ENCODE measurements at places on chromosomes 3 and 15. TPM values are rescaled to one million over a fixed set of nuclear protein-coding genes. Genes with fewer than 3 reads are reported as not detected.

DNA sequence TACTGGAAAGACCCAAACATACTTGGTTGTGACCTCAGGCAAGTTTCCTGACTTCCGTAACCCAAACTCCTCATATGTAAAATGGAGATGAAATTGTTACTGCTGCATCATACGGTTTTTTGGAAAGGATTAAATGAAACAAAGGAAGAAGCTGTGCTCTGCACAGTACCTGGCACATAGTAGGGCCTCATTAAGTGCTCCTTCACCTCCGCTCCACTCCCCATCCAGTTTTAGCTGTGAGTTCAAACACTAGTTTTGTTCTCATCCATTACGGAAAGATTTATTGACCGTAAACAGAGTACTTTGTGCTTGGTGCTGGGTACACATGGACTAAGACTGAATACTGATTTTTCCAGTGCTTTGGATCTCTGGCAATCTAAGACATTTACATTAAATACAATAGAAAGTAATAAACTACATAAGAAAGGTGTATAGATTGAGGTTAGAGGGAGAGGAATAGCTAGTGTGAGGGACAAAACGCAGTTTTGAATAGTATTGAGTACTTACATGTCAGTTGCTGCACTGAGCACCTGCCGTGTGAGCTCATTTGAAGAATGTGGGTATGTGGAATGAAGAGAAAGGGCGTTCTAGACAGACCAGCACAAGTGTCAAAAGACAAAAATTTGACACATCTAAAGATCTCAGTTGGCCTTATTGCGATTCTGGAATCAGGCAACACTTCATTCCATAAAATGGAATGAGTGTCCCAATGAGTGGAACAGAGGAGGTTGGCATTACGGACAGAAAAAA is 594 bp upstream of the ICE2 start:
- peak overlapping the region; percentile 79 for H3K4me3 ChIP-seq
- H3K27me3 ChIP-seq: no peaks in the 10 kb centered on the region
- H3K4me1 ChIP-seq: peaks cover 30% of the 10 kb centered on the region
- H3K27ac ChIP-seq: peak overlapping the region; percentile 94

DLEC1 gene
- total RNA-seq: 0.35 TPM

DNA sequence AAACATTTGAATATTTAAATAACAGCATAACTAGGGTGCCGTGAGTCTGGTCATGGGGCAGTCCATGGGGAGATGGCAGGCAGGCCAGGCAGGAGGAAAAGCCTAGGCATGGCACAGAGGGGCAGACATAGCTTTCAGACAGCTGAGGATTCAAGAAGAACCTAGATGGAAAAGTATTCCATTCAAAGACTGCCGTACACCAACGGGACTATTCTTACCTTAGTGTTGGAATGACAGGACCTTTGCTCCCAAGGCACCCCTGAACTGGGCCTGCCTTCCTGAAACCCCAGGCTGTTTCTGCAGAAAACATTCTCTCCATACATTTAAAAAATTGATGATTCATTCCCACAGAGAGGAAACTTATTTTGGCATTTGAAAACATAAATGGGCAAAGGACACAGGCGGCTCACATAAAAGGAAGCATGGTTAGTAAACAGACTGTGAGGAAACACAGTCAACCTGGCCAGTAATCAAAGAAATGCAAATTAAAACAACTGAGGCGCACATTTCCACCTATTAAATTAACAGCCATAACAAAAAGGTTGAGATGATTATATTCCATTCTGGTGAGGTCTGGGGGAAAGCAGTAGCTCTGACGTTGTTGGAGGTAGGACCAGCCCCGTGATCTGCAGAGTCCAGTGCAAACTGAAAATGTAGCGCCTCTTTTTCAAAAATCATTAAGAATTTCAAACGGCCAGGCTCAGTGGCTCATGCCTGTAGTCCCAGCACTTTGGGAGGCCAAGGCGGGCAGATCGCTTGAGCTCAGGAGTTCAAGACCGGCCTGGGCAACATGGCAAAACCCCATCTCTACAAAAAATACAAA is 71.3 kb upstream of the SMAD3 start:
- H3K27me3 ChIP-seq: no peaks in the 10 kb centered on the region
- DNase-seq: no peak
- H3K27ac ChIP-seq: no peak overlapping the region
- no peaks in the 10 kb centered on the region for H3K4me1 ChIP-seq
- H3K4me3 ChIP-seq: no peak overlapping the region

ZBTB47 gene
- total RNA-seq: 92.4 TPM

TMEM212 gene
- not detected for total RNA-seq

DNA sequence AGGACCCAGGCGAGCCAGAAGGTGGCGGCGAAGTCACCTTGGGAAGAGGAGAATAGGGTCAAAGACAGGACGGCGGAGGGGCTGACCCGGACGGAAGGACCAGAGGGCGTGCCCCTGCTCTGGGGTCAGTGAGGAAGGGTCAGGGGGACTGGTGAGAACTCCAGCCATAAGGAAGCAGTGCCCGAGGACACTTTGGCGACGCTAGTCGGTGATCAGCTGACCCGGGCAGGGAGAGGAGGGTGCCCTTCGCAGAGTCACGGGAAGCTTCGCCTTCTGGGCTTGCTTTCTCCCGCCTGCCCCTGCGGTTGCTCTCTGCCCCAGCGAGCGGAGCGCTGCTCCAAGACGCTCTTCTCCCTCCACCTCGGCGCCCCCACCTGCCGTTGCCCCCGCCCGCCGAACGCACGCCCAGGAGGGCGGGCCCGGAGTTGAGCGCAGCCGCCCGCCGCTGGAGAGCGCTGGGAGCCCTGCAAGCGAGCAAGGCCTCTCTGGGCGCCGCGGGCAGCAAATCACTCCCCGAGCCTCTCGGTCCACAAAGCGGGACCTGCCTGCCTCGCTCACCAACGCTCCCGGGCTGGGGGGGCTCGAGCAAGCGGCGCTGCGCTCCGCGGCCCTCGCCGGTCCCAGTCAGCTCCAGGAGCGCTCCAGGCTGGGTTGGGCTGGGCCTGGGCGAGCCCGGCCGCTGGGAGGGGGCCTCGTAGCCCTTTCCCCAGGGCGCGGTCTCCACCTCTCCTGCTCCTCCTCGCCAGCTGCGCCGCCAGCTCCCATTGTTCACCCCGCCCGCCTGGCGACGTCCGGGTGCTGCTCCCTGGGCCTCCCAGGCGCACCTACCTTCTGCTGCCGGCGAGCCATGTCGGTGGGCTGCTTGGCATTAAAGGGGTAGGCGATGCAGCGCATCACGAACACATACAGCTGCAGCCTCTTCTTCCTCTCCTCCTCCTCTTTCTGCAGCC is 1.2 kb downstream of the CADPS start:
- DNase-seq: no peak
- H3K27ac ChIP-seq: peak overlapping the region; percentile 87
- peak overlapping the region; percentile 62 for H3K4me3 ChIP-seq
- H3K4me1 ChIP-seq: peaks cover 19% of the 10 kb centered on the region
- H3K27me3 ChIP-seq: no peaks in the 10 kb centered on the region
- H3K36me3 ChIP-seq: no peaks in the 10 kb centered on the region

- H3K36me3 ChIP-seq: no peaks in the 10 kb centered on the region
- H3K27ac ChIP-seq: no peak overlapping the region
- no peak for DNase-seq
- no peaks in the 10 kb centered on the region for H3K4me1 ChIP-seq
- no peak overlapping the region for H3K4me3 ChIP-seq
These were observed 25.1 kb upstream of the CDCP1 start for GRCh38 chr3:45171283-45171682.

- no peak overlapping the region for H3K27ac ChIP-seq
- H3K4me1 ChIP-seq: no peaks in the 10 kb centered on the region
- DNase-seq: no peak
These were observed 5.1 kb downstream of the RNU6-1 start for GRCh38 chr15:67834581-67835296.

GRCh38 chr3:123085293-123085931 is 18.6 kb downstream of the PDIA5 start:
- H3K4me3 ChIP-seq: no peak overlapping the region
- H3K36me3 ChIP-seq: no peaks in the 10 kb centered on the region
- no peak for DNase-seq

- no peak overlapping the region for H3K4me3 ChIP-seq
- DNase-seq: no peak
- H3K36me3 ChIP-seq: peaks cover 77% of the 10 kb centered on the region
- H3K27me3 ChIP-seq: no peaks in the 10 kb centered on the region
These were observed 33.9 kb downstream of the TRPM7 start for GRCh38 chr15:50652671-50653070.

FAIM gene
- total RNA-seq: 3.7 TPM
